ENCODE measurements at places on chromosomes 12 and 14.

GRCh38 chr12:33423706-33424105 is 15.9 kb downstream of the SYT10 start:
- DNase-seq, result no peak

GRCh38 chr14:104329793-104330192 is 191.4 kb downstream of the KIF26A start:
- no peak for DNase-seq

- no peak for DNase-seq
Measured at GRCh38 chr12:112148031-112148513, 22.7 kb downstream of the TRAFD1 start.

DNA sequence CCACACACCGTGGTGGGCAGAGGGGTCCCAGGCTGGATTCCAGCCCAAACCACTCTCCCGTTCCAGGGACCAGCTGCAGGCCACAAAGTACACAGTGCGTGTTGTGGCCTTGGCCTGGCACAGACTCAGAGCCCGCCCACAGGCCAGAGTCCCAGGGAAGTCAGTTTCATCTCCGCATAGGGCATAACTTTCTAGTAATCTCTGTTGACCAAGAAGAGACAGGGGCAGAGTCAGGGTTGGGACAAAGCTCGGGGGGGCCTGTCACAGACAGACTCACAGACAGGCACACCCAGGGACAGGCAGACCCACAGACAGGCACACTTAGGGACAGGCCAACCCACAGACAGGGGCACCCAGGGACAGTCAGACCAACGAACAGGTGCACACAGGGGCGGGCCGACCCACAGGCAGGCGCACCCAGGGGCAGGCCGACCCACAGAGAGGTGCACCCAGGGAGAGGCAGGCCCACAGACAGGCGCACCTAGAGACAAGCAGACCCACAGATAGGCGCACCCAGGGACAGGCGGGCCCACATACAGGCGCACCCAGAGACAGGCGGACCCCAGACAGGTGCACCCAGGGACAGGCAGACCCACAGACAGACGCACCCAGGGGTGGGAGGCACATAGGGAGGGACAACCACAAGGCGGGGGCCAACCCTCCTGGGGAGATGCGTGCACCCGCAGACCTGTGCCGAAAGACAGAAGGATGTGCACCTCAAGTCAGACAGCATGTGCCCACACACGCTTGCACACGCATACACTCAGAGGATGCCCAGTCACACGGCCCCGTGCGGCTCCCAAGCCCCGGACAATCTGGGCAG is 323.3 kb upstream of the RTL1 start:
- no peak for DNase-seq

- DNase-seq, result no peak
Measured at GRCh38 chr14:92471919-92472318, 41.7 kb upstream of the RIN3 start.

DNA sequence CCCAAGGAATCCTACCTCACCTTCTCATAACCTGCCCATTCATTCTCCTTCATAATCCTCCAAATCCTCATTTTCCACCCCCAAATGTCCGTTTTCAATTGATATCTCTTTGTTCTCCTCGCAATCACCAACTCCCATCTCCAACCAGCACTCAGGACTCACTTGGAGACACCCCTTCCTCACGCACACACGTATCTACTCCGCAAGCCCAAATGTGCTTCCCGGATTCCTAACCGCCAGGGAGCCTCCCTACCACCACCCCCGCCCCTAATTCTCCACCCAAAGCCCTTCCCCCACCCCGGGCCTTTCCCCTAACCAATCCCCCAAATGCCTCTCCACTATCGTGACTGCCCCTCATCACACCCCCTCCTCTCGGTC is 304 bp downstream of the KCTD10 start:
- no peak for DNase-seq

DNA sequence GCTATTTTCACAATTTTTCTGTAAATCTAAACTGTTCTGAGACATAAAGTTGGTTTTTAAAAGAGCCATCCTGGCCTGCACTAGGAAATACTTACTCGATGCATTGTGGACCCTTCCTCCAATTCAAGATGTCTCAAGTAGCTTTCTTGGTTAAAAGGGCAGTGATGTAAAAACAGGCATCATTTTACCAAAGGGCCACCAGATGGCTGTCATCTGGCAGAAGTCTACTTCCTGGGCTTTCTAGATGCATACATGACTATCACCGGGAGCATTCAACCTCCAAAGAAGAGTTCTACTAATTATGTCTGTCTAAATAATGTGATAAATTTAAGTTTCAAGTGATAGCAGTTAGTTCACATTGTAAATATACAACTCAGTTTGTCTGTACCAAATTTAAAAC is 96.8 kb upstream of the FRMD6 start:
- no peak for DNase-seq

GRCh38 chr12:102735104-102735503 is 181.9 kb downstream of the PAH start:
- no peak for DNase-seq

DNA sequence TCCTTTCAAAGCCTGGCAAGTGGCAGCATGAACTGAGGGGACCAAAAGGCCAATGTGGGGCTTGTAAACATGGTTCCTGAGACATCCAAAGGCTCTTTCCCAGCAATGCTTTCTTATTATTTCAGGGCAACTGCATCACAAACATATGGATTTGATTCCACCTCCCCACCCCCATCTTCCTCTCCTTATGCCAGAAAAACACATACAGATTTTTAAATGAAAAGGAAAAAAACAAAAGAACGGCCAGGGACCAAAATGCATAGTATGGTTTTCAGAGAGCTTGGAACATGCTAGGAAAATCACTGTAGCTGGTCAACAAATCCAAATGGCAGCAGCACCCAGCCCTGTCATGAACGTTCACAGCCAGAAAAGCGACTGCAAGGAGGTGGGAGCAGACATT is 167.6 kb downstream of the ANO2 start:
- no peak for DNase-seq

DNA sequence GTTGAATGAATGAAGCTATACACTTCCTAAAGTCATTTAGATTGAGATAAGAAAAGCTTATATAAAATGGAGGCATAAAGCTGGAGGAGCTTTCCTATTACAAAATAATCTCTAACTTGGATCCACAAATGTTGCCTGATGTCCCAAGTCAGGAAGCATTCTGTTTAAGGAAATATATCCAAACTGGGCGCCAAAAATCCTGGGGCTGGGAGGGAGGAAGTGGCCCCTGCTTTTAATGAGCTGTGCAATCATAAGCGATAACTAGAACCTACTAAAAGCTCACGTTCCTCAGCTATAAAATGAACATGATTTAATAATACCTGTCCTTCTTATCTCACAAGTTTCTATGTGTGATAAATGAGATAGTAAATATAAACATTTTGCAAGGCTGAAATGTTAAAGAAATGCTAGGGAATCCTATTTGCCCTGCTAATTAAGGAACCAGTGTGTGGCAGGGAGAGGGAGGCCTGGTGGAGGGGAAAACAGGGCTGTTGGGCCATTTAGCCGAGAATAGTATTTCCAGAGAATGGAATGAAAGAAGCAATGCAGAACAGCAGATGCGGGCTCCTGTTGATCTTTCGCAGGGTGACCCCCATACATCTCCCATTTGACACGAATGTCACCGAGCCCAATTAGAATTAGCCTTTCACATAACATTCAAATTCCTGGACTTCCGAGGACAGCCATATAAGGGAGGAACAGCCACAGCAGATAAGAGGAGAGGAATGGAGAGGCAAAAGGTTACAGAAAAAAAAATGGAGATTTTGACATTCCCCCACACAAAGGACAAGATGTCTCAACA is 25.9 kb downstream of the DUSP6 start:
- no peak for DNase-seq

GRCh38 chr12:98893126-98893674 is 248.1 kb downstream of the APAF1 start:
- DNase-seq, result no peak

DNA sequence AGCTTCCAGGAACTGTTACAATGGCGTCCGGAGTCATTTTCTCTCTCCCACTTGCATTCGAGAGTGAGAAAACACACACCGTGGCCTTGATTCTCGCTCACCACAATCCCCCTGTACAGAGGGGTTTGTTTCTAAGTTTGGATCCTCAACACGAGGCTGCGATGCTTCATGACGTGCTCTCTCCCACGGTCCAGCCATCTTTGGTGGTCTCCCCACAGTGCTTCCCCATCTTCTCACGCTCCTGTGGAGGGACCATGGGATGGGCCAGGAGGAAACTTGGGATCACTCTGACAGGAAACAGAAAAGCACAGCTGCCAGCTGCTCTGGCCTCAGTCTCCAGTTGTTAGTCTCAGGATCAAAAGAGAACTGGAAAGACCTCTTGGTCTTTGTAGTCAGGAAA is 28.1 kb downstream of the OR10P1 start:
- no peak for DNase-seq

- no peak for DNase-seq
Measured at GRCh38 chr14:100664841-100665510, 61.7 kb upstream of the DLK1 start.

DNA sequence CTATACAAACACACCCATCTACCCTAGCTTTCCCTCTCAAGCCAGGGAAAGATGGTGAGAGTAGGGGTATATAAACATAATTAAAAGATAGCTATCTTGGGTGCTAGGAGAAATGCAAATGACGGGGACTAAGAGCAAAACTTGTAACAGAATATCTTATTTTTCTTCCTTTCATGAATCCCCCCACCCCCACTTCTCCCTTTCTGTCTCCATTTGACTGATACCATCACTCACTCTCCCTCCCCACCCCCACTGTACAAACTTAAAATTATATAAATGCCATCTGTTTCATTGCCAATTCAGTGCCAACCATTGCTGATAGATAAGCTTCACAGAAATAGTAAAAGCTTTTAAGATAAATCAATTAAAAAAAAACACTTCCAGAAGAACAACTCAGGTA is 268.6 kb downstream of the SLC6A15 start:
- no peak for DNase-seq

DNA sequence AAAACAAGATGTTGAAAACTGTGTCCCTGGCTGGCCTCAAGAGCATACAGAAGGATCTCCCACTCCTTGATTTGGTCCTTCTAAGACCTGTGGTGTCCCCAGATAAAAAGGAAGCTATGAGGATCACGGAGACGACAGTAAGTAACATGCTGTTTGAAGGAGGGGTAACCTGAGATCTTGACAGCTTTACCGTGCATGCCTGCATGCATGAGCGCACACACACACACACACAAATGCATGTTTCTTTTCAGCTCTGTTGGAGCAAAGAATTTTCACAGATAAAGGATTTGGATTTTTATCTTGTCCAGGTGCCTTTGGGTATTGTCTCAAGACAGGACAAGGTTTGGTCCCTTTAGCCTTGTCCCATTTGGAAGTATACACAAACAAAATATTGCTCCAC is 411.6 kb upstream of the CCDC196 start:
- no peak for DNase-seq

- no peak for DNase-seq
Measured at GRCh38 chr12:55636853-55637252, at the start of gene OR10P1. TSS of gene OR10P1 (plus strand) at chr12:55636892. CDS start at chr12:55636892, 0 bp downstream.

GRCh38 chr14:51562816-51563215 is 88.9 kb upstream of the FRMD6 start:
- no peak for DNase-seq

GRCh38 chr14:52355526-52355925 is 41.4 kb downstream of the PTGER2 start:
- DNase-seq, result no peak

DNA sequence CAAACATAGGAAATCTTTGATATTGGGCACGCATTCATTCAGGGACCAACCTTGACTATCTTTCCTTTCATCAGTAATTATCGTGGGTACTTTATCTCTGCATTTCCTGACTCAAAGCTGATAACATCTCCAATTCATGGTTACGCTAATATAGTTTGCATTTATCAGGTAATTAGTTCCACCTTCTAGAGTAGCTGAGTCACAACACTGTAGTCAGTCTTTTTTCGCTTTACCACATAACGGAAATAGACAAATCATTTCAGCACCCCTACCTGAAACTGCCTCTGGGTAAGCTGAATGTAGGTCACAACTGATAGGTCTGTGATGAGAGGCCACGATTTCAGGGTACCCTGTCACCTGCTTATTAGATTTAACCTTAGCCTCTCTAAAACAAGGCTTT is 36.7 kb upstream of the IL22 start:
- DNase-seq, result no peak

DNA sequence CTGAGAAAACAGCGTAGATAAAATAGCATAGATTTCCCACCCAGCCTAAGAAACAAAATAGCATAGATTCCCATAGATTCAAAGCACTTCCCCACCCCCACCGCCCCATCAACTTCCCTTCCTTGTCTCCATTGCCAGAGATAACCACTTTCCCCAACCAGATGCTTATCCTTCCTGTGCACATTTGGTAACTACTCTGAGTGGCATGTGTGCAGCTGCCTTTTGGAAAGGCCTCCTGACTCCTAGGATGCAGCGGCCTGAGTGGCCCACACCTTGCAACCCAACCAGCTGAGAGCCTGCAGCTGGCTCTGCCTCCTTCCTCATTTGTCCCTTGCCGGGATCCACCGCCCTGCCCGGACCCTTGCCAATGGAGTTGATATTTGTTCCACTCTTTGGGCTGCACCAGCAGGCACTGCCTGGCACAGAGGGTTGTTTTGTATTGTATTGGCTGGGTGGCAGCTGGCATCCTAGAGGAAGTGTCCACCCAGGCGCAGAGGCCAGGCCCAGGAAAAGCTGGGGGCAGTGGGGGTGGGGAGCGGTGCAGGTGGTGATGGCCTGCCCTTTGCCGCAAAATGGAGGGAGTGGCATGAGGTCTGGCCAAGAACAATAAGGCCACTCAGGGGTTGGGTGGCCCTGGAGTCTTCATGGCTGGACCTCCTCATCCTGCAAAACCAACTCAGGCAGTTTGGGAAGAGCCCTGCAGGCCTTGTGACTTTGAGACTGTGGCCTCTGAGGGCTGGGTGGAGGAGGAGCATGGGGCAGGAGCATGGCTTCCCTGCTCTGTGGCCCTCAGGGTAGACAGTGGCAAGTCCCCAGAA is 4.9 kb downstream of the SLC48A1 start:
- no peak for DNase-seq

DNA sequence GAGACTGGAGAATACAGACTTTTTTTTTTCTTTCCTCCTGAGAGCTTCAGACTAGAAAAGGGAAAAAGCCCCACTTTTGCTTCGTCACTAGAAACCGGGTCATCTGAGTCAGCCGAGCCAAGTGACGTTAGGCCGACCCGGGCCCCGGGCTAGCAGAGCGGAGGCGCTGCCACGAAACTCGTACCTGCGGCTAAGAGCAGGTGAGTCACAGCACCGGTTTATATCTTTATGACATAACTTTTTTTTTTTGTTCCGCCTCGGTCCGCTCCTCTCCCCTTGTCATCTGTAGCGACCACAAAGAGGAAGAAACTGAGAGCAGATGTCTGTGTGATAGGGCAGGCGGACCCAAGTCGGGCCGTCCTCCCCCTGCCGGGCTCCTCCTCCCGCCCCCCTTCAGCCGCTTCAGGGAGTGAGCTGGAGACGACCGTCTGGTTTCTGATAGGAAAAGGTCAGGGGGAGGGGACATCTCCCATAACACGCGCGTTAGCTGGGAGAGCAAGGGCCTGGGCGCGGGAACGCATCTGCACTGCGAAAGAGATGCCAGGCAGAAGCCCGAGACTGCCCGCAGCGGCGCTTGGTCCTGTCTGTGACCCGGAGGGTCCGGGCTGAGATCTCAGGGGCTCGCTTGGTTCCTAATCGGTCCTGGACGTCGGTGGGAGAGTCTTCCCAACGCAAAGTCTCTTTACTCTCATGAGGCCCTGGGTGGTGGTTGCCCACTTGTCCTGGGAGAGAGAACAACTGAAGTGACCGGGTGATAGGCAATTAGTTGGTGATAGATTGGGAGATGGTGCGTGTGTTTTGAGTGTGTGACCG is 586 bp downstream of the TTC6 start:
- no peak for DNase-seq
